Activated T-helper 1 cell treated with anti-CD3 and anti-CD28 coated beads, Interleukin-12 subunit alpha, Interleukin-12 subunit beta, Interleukin-2, Interleukin-4 antibody, amounts not matched to agents 30 ng/mL and 10 ng/mL and 1 ng/mL, durations not matched to agents 14 hours and 24 hours and 36 hours (primary cell): ENCODE measurements at places on chromosomes 16 and 17. TPM values are rescaled to one million over a fixed set of nuclear protein-coding genes. Genes with fewer than 3 reads are reported as not detected.

GRCh38 chr16:28975158-28975599 is 601 bp downstream of the SPNS1 start:
- peak overlapping the region; percentile 95 for H3K4me3 ChIP-seq
- peaks cover 24% of the 10 kb centered on the region for H3K4me1 ChIP-seq
- H3K36me3 ChIP-seq: peaks cover 3% of the 10 kb centered on the region
- no peak for DNase-seq
- H3K27ac ChIP-seq: peak overlapping the region; percentile 75

DNA sequence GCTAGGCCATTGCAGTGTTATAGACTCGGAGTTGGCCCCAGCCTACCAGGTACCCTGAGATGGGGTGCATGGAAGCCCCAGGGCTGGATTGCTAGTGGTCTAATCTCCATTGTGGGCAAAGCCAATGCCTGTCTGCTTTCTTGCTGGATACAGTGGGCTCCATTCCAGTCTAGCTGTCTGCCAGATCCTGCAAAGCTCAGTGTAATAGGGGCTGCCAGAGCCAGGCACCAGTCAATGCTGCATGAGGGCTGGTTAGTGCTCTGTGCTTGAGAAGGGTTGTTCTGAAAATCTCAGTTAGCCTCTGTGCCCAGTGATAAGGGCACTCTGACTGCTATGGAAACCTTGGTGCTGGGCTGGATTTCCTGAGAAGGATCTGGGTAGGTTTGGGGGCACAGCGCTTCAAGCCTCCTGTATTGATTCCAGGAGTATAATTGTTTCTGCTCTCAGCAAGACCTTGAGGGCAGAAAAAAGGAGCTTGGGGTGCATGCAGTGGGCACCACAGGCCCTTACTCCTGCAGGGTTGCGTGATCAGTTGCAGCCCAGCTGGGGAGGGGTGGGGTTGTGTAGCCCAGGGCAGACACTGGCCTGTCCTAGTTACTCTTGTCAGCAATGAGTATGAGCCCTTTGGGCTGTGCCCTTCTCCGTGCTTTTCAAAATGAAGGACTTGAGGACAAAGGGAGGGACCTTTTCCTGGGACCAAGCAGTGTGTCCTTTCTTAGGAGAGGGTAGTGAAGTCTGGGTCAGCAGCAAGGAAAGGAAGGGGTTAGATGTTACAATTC is 19.0 kb downstream of the SMPD3 start:
- H3K27me3 ChIP-seq: peaks cover 5% of the 10 kb centered on the region
- no peaks in the 10 kb centered on the region for H3K36me3 ChIP-seq
- DNase-seq: no peak

GRCh38 chr16:56964243-56965148 is 2.7 kb downstream of the CETP start:
- no peak overlapping the region for H3K4me3 ChIP-seq
- H3K27me3 ChIP-seq: peaks cover 1% of the 10 kb centered on the region

GRCh38 chr17:66975614-66976378 is 11.3 kb downstream of the CACNG4 start:
- H3K4me1 ChIP-seq: no peaks in the 10 kb centered on the region
- no peak overlapping the region for H3K27ac ChIP-seq
- DNase-seq: no peak
- H3K27me3 ChIP-seq: peaks cover 16% of the 10 kb centered on the region
- H3K36me3 ChIP-seq: no peaks in the 10 kb centered on the region

DNA sequence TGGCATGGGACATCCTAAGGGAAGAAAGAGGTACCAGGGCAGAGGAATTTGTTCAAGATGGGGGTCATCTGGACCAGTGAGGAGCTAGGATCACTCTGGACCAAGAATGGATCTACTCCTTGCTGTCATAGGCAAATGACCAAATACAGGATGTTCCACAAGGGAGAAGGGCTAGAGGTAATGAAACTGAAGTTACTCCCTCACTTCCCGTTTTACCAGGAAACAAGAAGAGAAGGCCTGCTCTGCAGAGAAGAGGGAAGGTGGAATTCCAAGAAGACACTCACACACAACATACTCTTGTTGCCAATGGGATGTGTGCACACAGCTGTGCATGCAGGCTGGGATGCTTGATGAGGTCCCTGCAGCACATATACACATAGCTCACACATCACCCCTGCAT is 38.6 kb downstream of the NEUROD2 start:
- H3K27me3 ChIP-seq: peaks cover 6% of the 10 kb centered on the region
- H3K4me1 ChIP-seq: peaks cover 4% of the 10 kb centered on the region
- H3K4me3 ChIP-seq: no peak overlapping the region
- H3K27ac ChIP-seq: no peak overlapping the region
- peaks cover 42% of the 10 kb centered on the region for H3K36me3 ChIP-seq
- DNase-seq: no peak

Gene STH
- total RNA-seq: not detected in 2 replicates

Gene ZNF785
- total RNA-seq: 19.2 and 21.5 TPM in 2 replicates
